AG08395 (cell line): ENCODE measurements at places on chromosomes 7 and 10.
A peak's percentile ranks its signal among the peaks of the same experiment; 100 is the strongest.

GRCh38 chr7:127348247-127348631 lies 44.3 kb downstream of the ZNF800 start:
- no peak for DNase-seq

DNA sequence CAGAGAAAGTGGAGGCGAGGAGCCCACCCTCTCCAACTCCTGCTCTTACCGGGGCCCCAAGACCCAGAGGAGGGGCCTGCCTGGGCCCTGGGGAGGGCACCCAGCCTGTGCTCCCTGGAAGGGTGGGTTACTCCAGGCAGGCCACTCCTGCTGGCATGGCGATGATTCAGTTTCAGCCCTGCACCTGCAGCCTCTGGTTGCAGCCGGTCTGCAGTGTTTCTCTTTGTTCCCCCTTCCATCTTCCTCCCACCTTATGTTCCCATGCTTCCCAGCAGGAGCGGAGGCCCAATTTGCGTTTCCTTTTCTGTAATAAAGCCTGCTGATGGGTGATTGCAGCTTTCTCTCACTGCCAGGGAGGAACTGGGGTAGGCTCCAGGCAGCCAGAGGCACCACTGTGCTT lies 53.2 kb upstream of the FAM20C start:
- no peak for DNase-seq

DNA sequence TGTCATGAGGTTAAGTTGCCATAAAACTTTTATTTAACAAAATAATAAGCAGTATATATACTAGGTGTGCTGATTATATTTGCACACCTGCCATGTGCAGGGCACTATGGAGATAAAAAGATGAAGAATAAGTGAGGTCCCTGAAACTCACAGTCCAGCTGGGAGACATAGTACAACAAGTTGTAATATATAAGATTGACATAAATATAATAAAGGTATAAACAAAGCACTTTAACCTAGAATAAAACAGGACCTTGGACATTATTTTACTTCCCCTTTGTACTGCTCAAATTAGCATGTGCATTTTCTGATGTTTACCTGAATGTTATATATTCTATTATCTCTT lies 6.2 kb downstream of the STK17A start:
- no peak for DNase-seq

GRCh38 chr10:7475939-7476338 lies 65.1 kb upstream of the SFMBT2 start:
- no peak for DNase-seq

GRCh38 chr7:66539264-66539623 lies 89.4 kb upstream of the KCTD7 start:
- DNase-seq, result no peak

DNA sequence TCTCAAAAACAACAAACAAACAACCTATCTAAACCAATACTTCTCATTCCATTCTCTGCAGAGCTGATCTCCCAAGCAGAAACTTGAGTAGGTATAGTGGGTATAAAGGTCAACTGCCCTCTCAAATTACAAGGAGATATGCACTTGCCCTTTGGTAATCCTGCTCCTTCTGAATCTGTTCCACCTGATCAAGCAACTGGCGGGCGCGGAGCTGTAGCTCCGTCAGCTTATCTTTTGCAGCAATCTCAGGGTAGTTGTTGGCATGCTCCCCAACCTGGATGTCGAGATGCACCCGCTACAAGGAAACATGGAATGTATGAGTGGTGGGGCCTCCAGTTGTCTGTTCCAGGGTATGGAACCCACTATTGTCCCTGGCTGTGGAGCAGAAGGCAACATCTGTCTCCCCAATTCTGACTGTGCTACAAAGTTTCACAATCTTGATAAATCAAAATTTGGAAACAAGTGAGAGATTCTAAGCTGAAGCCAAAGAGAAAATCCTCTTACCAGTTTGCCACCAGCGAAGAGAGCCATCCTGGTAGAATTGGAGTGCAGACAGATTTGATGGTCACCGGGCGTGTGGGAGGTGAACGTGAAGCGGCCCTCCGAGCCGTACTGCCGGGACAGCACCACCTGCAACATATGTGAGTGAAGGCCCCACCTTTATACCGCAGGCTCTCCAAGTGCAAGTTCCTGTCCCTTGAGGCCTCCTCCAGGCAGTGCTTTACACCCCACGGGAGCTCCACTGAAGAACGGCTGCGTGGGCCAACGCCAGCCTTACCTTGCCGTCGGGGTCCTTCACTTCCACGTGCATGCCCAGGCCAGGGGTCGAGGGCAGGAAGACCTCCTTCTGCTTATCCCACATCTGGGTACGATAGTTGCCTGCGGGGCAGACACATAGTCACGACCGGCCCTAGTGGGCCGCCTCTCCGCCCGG lies 819 bp downstream of the TMED4 start:
- DNase-seq, result no peak

- no peak for DNase-seq
Observed at GRCh38 chr10:30758338-30758737, 128.8 kb upstream of the LYZL2 start.

DNA sequence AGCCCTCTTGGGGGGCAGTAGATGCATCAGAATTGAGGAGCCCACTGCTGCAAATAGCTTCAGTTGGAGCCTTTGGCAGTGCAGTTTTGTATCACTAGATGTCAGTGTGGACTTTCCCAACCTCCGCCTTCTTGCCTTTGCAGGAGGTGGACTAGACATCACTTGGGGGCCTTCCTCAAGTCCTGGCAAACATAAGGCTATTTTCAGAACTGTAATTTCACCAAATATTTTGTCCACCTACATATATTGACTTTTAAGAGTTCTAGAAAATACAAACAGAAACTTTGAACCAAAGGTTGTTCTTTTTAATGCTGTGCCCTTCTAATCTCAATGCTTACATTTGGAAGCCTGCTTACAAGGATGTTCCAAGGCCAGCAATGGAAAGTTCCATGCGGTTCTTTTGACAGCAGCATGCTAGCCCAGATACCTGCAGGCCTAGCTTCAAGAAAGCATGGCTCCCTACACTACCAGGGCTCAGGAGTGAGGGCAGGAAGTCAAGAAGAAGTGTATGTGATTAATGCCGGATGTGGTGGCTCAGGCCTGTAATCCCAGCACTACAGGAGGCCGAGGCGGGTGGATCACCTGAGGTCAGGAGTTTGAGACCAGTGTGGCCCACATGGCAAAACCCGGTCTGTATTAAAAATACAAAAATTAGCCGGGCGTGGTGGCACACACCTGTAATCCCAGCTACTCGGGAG lies 8.0 kb upstream of the ZNRF2 start:
- peak; percentile 60 for DNase-seq

DNA sequence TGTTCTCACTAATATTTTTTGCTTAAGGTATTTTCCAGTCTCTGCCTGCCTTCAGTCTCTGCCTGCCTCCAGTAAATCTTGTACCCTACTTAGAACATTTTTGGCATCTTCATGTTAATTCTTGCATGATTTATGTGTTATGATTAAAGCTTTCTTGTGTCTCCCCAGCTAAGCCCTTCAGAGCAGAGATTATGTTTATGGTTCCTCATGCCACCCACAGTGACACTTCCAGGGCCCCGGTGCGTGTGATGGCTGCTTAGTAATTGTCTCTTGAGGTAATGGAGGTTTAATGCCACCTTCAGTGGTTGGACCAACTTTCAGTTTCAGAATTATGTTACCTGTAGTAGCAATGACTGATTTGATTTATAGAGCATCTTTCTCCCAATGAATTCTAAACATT lies 70.6 kb upstream of the MET start:
- DNase-seq, result no peak

- peak; percentile 35 for DNase-seq
Observed at GRCh38 chr10:58641708-58642107, 129.0 kb downstream of the BICC1 start.

DNA sequence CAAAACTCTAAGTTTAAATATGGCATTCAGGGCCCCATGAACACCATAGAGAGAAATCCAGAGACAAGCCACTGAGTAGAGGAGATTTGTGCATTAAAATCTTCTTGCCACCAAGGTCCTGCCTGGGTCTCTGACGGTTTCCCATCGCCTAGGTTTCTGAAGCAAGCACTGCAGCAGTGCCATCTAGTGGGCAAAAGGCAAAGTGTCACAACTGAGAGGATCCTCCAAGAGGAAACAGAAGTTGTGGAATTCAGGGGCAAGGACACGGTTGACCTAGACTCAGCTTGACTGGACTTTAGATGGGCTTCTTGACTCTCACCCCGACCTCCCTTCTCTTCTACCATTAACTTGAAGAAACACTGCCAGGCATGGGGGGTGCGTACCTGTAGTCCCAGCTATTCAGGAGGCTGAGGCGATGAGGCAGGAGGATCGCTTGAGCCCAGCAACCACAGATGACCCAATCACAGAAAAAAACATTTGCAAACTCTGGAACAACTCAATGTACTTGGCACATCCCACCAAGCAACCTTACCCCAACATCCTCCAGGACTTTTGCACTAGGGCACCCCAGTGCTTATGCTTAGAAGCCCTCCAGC lies 604.1 kb downstream of the GALNT17 start:
- DNase-seq, result peak; percentile 74

GRCh38 chr10:133390597-133391248 lies 3.2 kb upstream of the MTG1 start:
- DNase-seq, result no peak

GRCh38 chr7:49564379-49564714 lies 209.1 kb upstream of the VWC2 start:
- DNase-seq, result no peak

DNA sequence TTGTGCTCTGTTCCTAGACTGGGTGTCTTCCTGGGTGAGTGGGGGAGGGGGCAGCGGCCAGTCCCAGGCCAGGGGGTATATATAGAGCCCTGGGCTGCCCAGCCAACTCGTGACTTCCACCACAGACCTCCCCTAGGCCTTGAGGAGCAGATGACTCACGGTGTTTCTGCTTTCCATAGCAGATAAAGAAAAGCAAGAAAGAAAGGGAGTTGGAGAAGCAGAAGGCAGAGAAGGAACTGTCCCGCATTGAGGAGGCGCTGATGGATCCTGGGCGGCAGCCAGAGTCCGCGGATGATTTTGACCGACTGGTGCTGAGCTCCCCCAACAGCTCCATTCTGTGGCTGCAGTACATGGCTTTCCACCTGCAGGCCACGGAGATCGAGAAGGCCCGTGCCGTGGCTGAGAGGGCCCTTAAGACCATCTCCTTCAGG lies 10.1 kb downstream of the CALHM2 start:
- DNase-seq, result peak; percentile 17

- DNase-seq, result no peak
Observed at GRCh38 chr10:6843481-6843881, 263.4 kb upstream of the PRKCQ start.

- no peak for DNase-seq
Observed at GRCh38 chr7:128108641-128109423, 77.6 kb upstream of the LRRC4 start.

DNA sequence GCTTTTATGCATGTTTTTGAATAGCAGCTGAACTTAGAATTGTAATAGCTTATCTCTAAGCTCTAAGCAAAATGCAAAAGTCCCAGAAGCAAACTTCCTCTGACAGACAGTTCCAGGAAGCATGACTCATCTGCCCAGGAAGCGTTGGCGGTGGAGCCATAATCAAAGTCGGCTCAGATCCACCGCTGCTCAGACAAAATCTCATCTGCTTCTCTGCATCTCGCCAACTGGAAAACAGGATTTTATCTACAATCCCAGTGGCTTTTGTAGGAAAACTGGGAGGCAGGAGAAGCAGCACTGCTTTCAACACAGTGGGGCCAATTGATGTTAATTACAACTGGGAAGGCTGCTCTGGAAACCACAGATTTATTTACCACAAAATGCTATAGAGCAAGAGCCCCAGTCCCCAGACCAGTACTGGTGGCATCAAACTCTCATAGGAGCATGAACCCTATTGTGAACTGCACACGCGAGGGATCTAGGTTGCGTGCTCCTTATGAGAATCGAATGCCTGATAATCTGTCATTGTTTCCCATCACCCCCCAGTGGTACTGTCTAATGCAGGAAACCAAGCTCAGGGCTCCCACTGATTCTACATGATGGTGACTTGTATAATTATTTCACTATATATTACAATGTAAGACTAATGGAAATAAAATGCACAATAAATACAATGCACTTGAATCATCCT lies 99.9 kb downstream of the CUBN start:
- peak; percentile 62 for DNase-seq

GRCh38 chr10:44344727-44345126 lies 40.2 kb downstream of the CXCL12 start:
- DNase-seq, result no peak

DNA sequence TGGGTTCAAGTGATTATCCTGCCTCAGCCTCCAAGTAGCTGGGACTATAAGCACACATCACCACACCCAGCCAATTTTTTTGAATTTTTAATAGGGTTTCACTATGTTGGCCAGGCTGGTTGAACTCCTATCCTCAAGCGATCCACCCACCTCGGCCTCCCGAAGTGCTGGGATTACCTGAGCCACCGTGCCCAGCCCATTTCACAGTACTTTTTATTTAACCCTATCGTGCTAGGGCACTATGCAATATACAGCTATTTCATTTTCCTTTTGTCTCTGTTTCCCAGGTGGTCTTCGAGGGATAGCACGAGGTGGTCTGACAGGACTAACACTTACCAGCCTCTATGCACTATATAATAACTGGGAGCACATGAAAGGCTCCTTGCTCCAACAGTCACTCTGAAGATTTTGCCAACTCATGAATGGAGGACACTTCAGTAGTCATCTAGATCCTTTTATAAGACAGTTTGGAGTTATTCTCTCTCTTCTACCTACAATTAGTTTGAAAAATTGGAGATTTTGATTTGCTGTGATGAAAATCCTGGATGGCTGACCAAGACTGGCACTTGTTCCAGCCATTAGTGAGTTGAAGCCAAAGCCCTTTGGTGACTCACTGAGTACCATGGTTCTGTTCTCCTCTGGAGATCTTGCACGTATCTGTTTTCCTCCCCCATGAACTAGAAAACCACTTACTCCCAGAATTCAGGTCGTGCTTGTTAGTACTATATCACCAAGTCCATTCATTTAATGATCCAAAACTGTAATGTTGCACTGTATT lies 27.3 kb downstream of the NCOA4 start:
- DNase-seq, result peak; percentile 35

GRCh38 chr10:117539903-117540639 lies 2.5 kb upstream of the EMX2 start:
- DNase-seq, result no peak

DNA sequence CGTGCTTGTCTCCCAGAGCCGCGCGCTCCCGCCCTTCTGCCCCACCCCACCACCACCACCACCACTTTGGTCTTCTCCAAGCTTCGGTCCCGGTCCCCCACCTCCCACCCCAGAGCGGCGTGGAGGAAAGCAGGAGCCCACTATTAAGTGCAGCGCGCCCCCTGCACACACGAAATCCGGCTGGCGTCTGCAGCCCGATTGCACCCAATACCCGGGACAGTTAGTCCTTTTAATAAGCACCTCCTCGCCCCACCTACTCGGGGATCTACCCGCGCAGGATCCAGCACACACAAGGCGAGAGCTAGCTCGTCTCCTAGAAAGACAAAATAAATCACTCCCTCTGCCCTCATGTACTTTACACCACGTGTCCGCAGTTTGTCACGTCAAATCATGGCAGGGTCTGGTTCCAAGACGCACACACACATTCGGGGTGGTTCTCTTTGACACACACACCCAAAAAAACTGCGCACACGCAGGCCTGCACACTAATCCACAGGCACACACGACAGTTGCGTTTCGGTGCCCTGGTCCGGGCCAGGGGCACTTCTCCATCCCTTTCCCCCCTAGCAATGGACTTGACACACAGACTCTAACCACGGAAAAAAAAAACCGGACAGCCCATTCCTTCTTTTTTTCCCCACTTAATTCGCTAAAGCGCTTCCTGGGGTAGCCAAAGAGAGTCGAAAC lies 1.6 kb downstream of the SFMBT2 start:
- DNase-seq, result no peak

- DNase-seq, result no peak
Observed at GRCh38 chr10:14142606-14143250, 188.0 kb downstream of the FRMD4A start.
